Caudate nucleus (tissue), 63 donors: ENCODE measurements at places on chromosomes 6 and 20.
A peak's percentile ranks its signal among the peaks of the same experiment; 100 is the strongest.

DNA sequence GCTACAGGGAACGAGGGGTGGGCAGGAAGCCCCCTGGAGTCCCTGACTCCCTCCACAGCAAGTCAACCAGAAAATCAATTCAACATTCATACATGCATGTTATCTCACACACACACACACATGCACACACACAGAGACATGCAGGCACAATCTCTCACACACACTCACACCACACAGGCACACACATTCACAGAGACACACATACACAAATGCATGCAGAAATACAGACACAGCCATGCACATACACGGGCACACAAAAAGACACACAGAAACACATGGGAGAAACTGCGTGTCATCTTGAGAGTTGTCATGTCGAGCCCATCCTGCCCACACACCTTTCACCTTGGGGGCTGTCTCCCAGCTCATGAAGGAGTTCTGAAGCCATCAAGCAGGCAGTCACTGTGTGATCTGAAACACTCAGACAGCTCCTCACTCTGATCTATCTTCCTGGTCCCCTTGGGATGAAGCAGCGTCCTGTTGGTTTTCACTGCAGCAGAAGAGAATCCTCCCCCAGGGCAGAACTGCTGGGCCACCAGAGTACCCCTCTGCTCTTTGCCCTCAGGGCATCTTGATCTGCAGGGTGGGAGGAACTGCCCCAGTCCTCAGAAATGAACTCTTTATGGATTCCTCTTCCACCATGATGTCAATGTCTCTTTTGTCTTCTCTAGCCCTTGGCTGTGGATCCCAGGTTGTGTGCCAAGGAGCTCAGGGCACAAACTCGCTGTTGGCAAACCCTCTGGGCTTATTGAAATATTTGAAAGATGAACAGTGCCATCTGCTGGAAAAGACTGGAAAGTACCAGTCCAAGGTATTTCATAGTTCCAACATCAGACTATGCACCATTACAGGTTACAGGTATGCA, 8.8 kb downstream of the RAET1L start:
- peak; percentile 46 for DNase-seq

DNA sequence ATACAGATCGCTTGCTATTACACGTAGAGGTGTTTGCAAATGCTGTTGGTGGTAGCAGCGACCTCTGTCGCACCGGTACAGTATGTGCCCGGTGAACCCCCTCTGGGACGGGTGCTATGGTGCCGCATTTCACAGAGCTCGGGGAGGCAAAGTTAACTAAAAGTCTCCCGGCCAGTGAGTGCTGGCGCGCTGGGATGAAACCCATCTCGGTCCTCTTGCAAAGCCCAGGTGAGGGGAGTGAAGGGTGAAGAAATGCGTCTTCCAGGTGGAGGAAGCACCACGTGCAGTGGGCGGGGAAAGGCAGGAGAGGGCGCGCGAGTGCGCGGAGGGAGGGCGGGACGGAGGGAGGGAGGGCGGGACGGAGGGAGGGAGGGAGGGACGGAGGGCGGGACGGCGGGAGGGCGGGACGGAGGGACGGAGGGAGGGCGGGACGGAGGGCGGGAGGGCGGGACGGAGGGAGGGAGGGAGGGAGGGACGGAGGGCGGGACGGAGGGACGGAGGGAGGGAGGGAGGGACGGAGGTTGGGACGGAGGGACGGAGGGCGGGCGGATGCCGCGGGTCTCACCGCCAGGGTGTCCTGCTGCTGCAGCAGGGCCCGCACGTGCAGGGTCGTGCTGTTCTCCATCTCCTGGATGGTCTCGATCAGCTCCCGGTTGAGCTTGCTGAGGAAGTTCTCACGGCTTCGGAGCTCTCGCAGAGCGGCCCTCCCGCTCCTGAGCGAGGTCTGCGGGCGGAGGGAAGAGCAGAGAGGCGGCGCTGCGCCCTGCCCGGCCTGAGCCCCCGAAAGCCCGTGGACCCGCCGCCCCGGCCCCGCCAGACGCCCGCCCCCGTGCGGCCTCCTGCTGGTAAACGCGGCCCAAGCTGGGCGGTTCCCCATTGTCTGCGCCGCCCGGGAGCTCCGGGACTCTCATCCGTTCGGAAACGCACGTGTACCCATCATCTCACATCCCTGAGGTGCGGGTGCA, 11.7 kb downstream of the C20orf96 start:
- DNase-seq, result no peak

DNA sequence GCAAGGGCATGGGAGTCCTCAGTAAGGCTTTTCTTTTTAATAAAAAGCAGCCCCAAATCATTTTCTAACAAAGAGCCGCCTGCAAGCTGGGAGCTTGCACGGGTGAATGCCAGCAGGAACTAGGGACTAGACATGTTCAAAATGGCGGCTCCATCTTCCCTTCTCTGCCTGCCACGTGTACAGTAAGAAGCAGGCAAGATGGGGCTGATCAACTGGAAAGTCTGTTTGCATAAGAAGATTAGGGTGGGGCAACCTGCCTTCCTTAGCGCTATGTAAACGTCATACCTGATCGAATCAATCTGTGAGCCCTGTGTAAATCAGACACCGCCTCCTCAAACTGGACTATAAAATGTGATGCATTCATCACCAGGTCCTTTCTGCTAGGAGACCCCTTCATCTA, 299.4 kb upstream of the SOX4 start:
- no peak for DNase-seq

GRCh38 chr6:6407071-6407741, 86.7 kb upstream of the F13A1 start:
- DNase-seq, result no peak

- no peak for DNase-seq
Observed at GRCh38 chr6:87658516-87658915, 43.5 kb downstream of the AKIRIN2 start.

DNA sequence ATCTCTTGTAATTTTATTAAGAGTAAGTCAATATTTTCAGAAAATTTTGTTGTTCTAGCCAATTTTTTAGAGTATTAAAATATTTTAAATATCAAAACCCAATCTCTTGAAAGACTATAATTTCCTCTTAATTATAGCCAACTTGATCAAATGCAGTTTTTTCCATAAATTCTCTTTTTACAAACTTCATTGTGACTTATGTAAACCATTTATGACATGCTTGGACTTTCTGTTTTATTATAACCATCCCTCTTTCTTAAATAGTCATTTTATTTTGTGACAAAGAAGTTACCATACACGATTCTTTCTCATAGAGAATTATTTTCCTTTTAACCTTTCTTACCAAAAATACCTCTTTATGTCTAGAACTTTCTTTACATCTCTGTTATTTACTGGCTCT, 1075.5 kb downstream of the KHDRBS2 start:
- DNase-seq, result no peak

DNA sequence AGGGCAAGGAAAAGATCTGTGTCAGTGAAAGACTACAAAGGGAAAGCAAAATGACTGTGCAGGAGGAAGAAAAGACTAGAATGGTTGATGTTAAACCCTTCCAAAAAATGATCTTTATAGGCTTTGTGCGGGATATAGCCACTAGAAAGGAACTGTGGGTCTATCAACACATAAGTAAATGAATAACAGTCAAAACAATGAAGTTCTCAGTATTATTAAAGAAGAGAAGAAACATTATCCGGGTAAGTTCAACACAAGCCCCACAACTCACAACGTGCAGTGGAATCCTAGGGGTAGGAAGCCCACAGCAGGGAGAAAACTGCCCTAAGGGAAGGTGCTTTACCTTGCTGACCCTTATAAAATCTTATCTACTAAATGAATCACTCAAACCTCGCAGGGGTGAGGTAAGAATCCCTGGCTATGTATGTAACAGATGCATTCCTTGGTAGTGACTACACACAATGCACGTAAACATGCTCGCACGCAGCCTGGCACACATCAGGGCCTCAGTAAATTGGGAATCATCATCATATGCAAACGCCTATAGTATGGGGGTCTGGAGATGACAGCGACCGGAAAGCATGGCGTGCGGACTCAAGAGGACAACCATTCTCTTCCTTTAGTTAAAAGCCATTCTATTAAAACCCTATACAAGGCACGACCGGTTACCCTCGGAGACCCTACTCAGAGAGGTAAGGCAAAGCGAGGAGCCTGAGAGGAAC, 11.3 kb downstream of the TFAP2A start:
- no peak for DNase-seq

- no peak for DNase-seq
Observed at GRCh38 chr6:43940071-43940392, 170.0 kb downstream of the VEGFA start.

GRCh38 chr20:46928580-46929132, 34.0 kb downstream of the EYA2 start:
- peak; percentile 23 for DNase-seq

GRCh38 chr6:101439790-101440189, 46.3 kb downstream of the GRIK2 start:
- no peak for DNase-seq

DNA sequence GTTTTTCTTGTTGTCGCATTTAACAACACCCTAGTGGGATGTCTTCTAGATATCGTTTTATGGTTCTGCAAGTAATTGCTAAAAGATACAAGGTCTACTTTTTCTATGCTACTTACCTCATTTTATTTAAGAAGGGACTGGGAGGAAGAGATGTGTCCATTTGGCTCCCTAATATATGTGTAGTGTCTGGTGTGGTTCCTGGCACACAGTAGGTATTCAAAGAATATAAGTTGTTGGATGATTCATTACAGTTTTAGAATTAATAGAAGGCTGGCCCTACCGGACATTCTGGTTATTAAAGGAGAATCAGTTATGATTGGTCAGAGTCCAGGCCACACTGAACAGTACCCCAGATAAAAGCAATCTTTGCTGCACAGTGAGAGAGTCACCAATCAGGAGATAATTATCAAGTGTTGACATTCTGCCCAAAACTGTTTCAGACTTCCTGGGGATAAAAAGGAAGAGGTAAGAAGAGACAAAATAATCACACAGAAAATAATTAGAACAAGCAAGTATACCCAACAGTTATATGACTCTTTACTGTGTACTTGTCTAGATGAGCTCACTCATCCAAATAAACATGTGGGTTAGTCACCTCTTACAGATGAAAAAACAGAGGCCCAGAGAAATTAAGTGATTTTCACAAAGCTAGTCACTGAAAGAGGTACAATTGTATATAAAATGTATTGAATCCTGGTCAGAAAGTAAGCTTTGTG, 7.0 kb downstream of the TMEM244 start:
- DNase-seq, result no peak

- no peak for DNase-seq
Observed at GRCh38 chr20:11553603-11554002, 364.1 kb upstream of the BTBD3 start.

- no peak for DNase-seq
Observed at GRCh38 chr20:62503401-62504178, 27.8 kb upstream of the GATA5 start.

GRCh38 chr6:52872031-52872430, 31.4 kb upstream of the GSTA5 start:
- no peak for DNase-seq
